ENCODE measurements at places on chromosomes 12 and 14.
A peak's percentile ranks its signal among the peaks of the same experiment; 100 is the strongest.

- DNase-seq, result no peak
Measured at GRCh38 chr12:68240975-68241374, 12.4 kb downstream of the IL22 start.

- no peak for DNase-seq
Measured at GRCh38 chr12:47032644-47033043, 46.8 kb upstream of the PCED1B start.

GRCh38 chr12:31324116-31324844 lies 1.7 kb downstream of the SINHCAF start:
- DNase-seq, result peak; percentile 58

- no peak for DNase-seq
Measured at GRCh38 chr12:53937099-53937498, 1.5 kb upstream of the HOXC13 start.

- DNase-seq, result no peak
Measured at GRCh38 chr12:11711651-11712327, 62.3 kb downstream of the ETV6 start.

DNA sequence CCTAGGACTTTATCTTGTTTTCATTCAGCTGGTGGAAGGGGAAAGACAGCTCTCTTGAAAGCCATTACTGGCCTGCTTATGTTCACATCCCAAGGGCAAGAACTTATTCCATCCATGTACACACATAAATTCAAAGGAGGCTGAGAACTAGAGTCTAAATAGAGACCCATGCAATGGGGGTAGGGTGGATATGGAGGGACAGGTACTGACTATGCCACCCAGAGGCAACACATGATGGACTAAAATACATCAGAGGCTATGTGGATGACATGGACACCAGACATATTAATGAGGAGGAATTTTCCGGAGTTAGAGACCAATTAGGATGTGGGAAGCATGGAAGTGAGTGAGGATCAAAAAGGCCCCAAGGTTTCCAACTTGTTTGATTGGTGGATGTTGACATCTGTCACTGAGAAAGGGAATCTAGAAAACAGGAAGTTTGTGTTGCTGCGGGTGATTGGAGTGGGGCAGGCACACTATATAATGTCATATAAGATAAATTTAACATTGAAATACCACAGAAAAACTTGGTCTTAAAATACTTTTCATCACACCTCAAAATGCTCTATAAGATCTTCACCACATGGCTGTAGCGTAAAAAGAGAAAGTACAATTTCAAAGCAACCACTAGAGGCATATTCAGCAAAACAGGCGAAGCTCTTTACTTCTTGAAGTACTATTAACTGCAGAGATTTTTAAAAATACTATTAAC lies 130.4 kb downstream of the GRIP1 start:
- no peak for DNase-seq

- DNase-seq, result no peak
Measured at GRCh38 chr14:50954811-50955372, 10.6 kb upstream of the PYGL start.

DNA sequence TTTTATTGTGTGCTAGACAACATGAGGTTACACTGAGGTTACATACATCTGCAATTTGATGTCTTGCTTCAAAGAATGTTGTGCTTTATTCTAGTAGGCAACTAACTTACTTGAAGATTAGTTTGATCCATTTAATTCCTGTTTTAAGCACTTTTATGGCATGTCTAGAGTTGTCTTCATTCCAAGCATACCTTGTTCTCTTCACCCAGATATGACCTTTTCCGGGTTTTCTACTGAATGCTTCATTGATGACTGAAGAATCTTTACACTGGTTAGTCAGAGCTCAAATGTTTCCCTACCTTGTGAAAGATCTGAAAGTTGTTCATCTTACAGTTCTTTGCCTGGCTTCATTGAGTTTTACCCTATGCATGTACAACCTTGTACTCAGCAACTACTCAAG lies 274.0 kb upstream of the KITLG start:
- no peak for DNase-seq

DNA sequence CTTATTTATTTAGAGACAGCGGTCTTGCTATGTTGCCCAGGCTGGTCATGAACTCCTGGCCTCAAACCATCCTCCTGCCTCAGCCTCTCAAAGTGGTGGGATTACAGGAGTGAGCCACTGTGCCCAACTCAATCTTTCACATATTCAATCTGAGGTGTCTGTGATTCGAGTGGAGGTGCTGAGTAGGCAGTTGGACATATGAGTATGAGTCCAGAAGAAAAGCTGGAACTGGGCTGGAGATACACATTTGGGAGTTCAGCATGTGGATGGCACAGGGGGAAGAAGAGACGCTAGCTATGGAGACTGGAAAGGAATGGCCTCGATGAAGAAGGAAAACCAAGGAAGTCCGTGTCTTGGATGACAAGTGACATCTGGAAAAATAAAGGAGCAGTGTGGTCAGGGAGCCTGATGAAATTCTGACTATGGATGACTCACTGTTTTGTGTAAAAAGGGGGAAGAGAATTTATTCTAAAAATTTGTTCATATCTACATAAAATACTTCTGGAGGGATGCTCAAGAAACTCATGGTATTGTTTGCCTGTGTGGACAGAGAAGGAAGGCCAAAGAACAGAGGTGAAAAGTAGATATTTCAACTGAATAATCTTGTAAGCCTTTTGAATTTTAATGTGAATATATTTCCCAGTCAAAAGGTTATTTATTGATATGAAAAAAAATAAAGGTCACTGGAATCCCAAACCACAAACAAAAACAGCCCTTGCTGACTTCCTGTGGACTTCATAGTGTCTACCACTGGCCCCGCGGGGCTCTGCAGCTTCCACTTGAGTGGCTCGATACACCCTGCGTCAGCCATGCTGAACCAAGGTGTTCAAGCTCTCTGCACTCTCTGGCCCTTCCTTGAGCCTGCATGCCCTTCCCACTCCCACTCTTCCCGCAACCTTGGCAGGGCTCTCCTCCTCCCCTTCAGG lies 8.9 kb upstream of the LTA4H start:
- DNase-seq, result no peak

DNA sequence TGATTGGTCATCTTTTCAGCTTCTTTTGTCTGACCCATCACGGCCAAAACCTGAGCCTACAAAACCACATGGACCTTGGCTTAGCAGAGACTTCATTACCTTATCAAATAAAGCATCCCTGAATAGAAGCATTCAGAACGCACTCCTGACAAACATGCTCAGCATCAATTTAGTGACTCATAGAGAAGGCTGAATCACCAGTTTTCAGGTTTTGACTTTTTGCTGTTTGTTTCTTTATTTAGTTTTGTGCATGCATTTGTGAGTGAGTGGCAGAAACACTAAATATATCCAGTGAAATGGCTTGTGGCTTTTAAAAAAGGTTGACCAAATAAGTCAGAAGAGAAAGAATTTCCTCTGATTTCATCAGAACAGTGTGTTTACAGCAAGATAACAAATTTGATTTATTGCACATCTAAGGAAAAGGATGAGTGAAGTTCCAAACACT lies 19.0 kb upstream of the OVCH1 start:
- no peak for DNase-seq

- DNase-seq, result peak; percentile 77
Measured at GRCh38 chr14:100213956-100214769, 24.8 kb upstream of the YY1 start.

DNA sequence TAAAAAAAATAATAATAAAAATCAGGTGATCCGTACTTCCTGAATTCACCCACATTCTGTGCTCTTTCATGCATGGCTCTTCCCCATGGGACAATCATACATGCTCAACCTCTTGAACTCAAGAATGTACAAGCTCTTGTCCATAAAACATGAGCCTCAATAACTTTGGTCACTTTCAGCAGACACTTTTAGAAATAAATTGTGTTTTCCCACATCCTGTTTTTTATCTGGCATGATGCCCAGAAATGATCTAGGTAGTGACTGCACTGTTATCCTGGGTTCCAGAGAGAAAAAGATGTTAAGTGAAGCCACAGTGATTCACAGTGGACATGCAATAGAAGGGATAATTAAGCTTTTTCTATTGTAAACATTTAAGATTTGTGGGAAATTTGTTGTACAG lies 537.6 kb upstream of the TMEM132C start:
- no peak for DNase-seq

GRCh38 chr12:43213608-43214007 lies 338.4 kb downstream of the ADAMTS20 start:
- DNase-seq, result no peak

DNA sequence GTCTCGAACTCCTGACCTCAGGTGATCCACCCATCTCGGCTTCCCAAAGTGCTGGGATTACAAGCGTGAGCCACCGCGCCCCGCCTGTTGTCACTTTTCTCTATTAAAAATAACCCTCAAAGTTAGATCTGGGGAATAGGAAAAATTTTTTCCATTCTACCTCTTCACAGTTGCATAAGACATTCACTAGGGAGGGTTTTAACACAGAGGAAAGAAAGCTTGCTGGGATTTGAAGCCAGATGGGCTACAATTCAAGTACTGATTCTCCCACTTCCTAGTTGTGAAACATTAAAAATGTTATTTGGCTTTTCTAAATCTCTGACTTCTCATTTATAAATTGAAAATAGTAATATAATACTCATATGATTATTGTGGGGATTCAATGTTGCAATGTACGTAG lies 23.3 kb upstream of the SLC15A5 start:
- DNase-seq, result no peak

GRCh38 chr12:29043069-29043468 lies 106.0 kb upstream of the FAR2 start:
- no peak for DNase-seq

GRCh38 chr12:130634866-130635265 lies 81.2 kb downstream of the RIMBP2 start:
- no peak for DNase-seq

GRCh38 chr12:123089631-123090353 lies 61.1 kb downstream of the PITPNM2 start:
- no peak for DNase-seq

GRCh38 chr14:68412505-68413465 lies 380.1 kb downstream of the ZFP36L1 start:
- no peak for DNase-seq

- DNase-seq, result no peak
Measured at GRCh38 chr14:63134801-63135200, 69.4 kb upstream of the RHOJ start.

- DNase-seq, result no peak
Measured at GRCh38 chr12:68306564-68306963, 25.6 kb downstream of the MDM1 start.

GRCh38 chr12:101566318-101566717 lies 28.5 kb upstream of the MYBPC1 start:
- DNase-seq, result no peak

GRCh38 chr12:42277396-42278127 lies 39.5 kb upstream of the YAF2 start:
- no peak for DNase-seq

DNA sequence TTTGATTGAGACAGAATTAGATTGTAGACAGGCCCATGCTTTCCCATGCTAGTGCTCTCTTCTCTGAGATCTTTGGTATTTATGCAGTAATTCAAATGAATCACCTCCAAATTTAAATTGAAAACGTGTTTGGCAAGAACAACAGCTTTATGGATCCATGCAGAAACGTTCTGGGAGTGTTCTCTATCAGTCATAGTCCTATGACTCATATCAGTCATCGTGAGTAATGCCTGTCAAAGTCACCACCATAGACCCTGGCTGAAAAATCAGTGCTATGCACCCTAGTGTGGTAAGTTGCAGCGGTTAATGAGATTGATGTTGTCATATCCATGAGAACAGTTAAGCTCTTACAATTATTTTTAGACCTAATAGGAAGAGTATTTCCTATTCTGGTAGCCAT lies 90.1 kb upstream of the FOXG1 start:
- DNase-seq, result no peak

DNA sequence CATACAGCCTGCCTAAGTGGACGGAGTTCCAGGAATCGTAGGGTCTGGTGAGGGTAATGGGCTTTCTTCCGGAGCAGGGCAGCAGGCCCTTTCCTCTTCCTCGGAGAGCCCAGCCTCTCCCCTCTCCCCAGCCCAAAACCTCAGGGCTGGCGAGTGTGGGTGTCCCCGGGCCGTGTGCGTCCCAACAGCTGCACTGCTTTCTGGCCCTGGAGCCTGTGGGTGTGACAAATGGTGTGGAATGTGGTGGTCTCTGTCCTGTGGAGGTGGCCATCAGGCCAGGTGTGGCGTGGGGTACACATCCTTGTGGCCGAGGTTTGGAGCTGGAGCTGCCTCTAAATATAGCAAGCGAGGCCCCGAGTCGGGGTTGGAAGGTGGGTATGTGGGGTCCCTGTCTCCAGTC lies 8.5 kb downstream of the ORAI1 start:
- DNase-seq, result no peak

DNA sequence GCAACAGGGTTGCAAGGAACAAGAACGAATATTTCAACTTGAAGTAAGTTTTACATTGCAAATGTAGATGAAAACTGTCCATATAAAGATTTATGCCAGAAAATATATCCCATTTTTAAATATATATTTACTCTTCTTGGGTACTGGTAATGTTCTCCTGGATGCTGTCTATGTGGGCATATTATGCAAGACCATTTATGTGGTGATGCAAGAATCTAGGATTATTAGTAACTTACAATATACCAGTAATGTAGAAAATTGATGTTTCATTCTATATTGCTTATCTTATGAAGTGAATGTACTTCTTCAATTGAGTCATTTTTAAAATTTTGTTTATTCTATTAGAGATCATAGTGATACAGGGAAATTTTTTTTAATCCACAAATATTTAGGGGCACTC lies 25.1 kb downstream of the FGFR1OP2 start:
- DNase-seq, result no peak

DNA sequence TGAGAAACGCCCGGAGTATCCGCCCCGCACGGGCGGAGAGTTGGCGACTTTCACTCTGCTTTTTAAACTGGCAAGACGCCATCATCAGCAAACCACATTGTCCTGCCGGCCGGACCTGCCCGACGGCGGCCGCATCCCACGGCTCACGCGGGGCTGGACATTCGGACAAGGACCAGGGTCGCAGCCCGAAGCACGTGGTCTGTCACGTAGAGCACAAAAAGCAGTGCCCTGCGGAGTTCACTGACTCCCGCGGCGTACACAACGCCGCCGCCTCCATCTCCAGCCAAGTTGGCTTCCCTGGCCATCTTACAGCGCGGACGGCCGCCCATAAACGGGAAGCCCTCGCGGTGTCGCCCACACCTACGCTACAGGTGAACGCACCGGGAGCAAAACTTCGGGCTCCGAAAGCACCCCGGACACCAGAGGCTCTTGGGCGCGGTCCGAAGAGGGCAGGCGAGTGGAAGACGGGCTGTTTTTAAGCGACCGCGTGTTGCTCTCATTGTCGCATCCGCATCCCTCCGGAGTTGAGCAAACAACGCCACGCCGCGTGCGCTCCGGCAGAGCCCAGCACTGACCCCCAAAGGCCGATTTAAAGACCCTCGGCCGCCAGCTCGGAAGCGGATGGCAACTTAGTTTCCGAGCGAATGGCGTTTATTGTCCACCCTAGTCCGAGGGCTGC lies 966 bp downstream of the SINHCAF start:
- peak; percentile 40 for DNase-seq

- DNase-seq, result no peak
Measured at GRCh38 chr12:10716704-10717315, 6.3 kb downstream of the YBX3 start.

DNA sequence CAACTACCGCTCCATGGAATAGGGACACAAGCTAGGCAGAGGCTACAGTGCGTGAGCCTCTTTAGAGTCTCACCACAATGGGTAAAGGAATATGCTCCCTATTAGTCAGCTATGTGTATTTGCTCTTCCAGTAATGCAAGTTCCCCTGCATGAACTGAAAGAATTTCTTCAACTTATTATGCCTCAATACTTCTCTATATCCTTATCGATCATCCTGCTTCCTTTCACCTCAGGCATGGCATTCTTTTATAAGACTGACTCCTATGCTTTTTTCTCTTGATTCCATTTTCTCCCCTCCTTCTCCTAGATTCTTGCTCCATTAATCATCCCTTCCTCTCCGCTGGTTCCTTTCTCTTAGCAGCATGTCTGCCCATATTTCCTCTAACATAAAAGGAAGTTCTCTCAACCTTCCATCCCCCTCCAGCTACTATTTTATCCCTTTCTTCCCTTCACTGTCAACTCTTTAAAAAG lies 94.5 kb upstream of the CPM start:
- DNase-seq, result no peak

Measured in neural crest cell (in vitro differentiated cells).